ENCODE measurements at places on chromosomes 5 and 9.

DNA sequence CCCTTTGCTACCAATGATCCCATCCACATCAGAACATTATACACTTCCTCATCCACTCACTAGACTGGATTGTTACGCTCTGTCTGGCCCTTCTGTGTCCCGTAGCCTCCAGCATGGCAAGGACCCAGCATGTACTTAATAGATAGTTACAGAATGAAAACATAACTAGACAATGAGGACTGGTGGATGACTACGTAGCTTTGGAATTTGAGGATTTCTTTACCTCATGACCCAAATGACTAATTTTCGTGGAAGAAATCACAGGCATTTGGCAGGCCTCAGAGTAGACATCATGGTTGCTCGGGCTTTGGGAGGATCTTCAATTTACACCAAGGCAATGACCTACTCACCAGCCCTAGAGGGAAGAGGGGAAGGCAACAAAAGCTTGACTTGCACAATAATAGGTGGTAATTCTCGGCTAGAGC, 299.8 kb downstream of the TLE1 start:
- DNase-seq, result no peak

DNA sequence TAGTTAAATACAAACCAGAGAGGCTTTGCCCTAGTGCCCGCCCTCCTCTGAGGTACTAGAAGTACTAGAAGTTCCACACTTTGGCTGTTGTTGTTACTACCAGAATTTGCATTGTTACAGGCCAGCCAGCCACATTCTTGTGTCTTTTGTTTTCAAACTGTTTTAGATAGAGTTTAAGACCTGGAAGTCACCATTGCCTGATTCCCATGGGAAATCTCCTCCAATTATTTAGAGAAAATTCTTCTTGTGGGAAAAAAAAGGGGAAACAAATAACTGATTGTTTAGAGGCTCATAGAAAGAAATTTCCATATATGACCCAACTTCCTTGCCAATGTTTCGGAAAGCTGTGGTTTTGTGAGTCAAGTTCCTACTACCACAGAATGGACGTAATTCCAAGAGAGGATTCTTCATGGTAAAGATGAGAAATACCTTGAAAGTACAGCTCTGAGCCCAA, 252.2 kb downstream of the GOLPH3 start:
- no peak for DNase-seq

DNA sequence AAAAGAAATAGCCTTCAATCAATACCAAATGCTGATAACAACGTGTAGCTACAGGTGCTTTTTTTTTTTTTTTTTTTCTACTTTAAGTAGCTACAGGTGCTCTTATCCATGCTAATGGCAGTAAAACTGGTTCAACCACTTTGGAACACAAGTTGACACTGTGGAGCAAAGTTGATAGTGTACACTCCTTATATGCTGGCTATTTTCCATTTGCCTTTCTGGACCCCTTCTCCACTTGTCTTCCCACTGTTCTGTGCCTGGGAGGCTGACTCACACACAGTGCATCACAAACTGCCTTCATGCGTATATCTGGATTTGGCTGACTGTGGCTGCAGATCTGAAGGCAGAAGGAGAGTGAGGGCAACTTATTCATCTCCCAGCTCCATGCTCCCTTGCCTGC, 247.9 kb downstream of the MSX2 start:
- DNase-seq, result no peak

DNA sequence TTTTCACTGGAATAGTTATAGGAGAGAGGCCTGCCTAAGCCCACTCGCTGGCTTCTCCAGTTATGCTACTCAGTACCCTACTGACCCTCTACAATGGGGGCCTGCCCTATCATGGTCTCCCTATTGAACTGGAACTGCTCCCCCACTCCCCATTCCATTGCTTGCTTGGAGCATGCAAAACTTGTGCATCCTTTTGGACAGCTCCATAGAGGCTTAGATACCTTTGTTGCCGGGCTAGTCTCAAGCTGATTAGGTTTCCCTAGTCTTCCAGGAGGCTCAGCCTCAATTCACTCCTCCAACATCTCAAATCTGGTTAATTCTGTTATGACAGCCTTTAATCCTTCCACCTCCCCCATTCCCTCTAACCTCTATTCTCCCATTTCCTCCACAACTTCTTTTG, 39.9 kb downstream of the KIF24 start:
- no peak for DNase-seq

DNA sequence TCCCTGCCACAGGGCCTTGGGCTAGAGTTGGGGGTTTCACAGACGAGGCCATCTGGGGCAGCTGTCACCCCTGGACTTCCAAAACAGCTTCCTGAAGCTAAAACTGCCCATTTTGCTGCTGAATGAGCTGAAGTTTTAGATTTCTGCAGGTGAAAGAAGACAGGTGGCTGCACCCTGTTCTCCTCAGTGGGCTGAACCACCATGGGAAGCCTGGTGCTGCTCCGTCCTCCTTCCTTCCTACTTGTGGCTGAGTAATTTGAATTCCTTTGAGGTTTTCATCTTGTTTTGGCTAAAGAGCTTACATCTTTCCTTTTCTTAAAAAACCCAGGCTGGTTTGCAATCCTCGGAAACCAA, 5.3 kb downstream of the NKD2 start:
- DNase-seq, result no peak

- no peak for DNase-seq
Measured at GRCh38 chr5:58523956-58524355, 32.7 kb downstream of the GAPT start.

DNA sequence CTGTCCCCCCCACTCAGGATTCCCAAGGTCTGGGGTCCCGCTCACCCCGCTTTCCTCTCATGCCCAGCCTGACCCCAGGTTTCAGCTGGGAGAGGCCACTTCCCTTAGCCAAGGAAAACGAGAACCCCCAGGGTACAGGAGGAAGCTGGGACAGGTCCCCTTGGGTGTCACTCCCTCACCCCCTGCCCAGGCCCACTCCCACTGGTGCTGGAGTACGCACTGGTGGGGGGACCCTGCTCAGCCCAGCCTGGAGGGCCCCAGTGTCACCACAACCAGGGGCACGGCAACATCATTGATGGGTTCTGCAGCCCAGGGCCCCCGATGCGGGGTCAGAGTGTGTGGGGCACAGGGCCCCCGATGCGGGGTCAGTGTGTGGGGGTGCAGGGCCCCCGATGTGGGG, 145.0 kb upstream of the CDKN2B start:
- no peak for DNase-seq

DNA sequence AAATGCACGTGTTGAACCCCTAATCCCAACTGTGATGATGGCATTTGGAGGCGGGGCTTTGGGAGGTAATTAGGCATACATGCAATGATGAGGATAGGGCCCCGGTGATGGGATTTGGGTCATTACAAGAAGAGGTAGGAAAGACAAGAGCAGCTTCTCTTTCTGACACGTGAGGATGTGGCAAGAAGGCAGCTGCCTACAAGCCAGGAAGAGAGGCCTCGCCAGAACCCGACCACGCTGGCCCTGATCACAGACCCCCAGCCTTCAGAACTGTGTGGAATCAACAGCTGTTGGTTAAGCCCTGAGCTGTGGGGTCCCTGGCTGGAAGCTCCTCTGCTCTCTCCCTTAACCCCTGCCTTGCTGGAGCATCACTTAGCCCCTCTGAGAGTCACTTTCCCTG, 57.5 kb downstream of the COL23A1 start:
- DNase-seq, result no peak

GRCh38 chr5:134525683-134526482, 413 bp downstream of the JADE2 start:
- DNase-seq, result no peak

- no peak for DNase-seq
Measured at GRCh38 chr5:86175224-86175623, 442.5 kb upstream of the COX7C start.

GRCh38 chr5:133746834-133747233, 134.5 kb upstream of the FSTL4 start:
- no peak for DNase-seq

GRCh38 chr9:110729641-110730040, 61.0 kb downstream of the MUSK start:
- DNase-seq, result no peak

GRCh38 chr5:57163553-57164006, 10.3 kb upstream of the GPBP1 start:
- no peak for DNase-seq

GRCh38 chr5:50759526-50760270, 93.3 kb downstream of the PARP8 start:
- DNase-seq, result no peak

DNA sequence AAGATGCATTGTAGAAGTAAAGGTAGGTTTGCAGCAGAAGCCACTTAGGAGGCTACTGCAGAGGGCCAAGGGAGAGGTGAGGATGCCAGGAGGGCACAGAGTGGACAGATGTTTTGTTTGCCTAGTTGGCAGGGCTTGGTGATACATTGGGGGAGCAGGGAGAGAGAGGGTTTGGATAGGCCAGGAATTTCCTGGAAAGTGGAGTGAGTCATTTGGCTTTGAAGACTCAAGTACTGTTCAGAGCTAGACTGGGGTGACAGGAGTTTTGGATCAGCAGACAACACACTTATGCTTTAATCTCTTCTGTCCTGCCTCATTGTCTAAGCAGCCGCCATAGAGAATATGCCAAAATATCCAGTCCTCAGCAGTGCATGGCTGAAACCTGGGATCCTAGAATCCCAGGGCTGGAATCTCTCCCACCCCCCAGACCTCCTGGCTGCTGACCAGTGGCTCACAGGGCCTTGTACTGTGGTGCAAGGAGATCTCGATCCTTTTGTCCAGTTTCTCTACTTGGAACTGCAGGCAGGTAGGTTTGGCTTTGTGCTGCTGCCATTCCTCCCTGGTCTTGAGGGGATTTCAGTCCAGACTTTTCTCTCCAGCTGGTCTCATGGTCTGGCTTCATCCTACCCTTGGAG, 11.0 kb downstream of the TMEM268 start:
- no peak for DNase-seq

DNA sequence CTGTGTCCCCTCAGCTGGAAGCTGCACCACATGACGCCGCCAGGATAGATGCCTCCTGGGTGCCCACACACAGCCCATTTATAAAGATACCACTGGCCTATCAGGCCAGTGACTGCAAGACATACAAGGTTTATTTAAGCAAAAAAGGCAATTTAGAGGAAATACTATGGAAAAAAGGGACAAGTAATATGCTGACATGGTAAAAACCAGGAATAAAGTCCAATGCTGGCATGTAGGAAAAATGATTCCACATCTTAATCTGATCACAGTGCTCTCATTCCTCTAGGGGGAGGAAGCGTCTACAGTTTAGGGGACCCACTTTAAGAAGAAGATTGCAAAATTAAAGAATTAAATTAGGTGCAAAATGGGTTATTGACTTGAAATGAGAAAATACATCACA, 80.1 kb downstream of the ZNF354C start:
- DNase-seq, result no peak

DNA sequence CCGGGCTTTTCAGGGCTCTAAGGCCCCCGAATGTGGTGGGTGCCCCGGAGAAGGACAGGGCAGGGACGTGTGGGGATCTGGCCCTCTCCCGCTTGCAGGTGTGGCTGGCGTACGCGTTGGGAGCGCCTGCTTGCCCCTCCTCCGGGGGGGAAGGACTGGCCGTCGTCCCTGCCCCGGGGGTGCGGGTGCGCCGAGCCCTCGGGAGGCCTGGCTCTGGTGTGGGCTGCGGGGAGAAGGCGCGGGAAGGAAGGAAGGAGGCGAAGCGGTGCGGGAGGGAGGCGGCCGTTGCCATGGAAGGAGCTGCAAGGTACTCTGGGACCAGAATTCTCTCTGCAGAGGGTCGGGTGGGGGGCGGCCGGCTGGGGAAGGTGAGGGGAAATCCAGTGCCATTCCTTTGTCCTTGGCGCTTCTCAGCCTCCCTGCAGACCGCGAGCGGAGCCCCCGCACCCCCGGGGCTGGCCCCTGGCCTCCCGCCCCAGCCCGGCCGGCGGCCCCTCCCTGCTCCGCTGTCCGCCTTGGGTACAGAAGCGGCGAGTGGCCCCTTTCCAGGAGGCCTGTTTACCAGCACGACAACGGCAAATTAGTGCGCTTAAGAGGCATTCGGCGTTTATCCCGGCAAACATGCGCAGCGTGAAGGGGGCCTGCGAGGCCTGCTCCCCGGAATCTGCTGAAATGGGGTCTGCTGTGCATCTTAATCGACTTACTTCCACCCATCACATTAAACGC, 67.1 kb upstream of the UNC5A start:
- DNase-seq, result no peak

DNA sequence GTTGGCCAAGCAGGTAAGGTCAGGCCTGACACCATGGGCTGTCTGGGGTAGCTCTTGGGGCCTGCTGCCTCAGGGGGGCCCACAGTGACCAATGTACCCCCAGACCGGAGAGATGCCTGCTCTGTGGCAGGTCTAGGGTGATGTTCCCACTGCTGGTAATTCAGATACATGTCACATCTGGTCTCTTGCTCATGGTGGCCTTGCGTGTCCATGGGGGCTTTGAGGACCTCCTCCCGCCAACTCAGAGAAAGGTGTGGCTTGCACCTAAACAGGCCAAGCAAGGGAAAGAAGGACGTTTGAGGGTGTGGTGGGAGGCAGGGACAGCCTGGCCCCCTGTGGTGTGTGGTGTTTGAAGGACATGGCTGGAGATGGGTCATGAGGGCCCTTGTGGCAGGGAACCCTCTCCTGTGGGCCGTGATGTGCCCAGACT, 75.2 kb downstream of the PHF2 start:
- no peak for DNase-seq

DNA sequence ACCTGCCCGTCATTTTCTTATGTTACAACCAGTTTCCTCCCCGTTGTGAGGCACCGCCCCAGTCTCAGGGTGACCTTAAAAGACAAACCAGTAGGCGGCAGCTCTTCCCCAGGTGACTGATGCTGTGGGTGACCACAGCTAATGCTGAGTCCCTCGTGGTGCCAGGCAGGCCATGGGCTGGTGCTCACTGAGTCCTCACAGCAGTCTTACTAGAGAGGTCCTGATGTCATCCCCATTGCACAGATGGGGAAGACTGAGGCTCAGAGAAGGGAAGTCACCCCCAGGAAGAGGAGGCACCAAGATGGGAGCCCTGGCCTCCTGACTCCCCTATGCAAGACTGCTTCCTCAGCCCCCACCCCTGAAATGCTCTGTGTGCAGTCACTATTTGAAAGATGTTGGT, 978 bp downstream of the CFAP157 start:
- DNase-seq, result no peak

GRCh38 chr9:89541798-89542197, 43.9 kb upstream of the SEMA4D start:
- no peak for DNase-seq

DNA sequence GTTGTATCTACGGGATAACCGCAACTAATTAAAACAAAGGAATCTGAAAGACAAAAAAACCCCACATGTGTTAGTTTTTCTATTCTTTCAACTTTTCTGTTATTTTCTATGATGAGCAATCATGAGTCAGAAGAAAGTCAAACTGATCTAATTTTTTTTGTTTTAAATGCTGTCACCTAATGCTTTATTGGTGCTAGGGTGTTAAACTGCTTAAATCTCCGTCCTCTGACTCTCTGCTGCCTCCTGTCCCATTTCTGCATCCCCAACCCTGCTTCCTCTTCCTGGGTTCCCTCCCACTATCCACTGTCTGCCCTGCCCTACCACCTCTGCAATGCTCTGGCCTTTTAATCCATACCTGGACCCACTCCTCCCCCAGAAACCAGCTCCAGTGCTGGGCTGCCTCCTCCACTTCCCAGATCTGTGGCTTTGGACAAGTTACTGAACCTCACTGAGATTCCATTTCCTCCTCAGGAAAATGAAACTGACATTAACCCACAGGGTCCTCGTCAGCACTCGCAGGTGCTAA, 15.7 kb downstream of the PTPN3 start:
- no peak for DNase-seq

GRCh38 chr5:9841516-9842170, 211.5 kb upstream of the TAS2R1 start:
- DNase-seq, result no peak
